Activated CD4-positive, alpha-beta T cell treated with anti-CD3 and anti-CD28 coated beads, Interleukin-2, amount 50 U/mL, for 4 hours (primary cell): ENCODE measurements at places on chromosomes 2 and 18.

- DNase-seq = no peak
Observed at GRCh38 chr2:234198976-234199375, 148.5 kb downstream of the SPP2 start.

DNA sequence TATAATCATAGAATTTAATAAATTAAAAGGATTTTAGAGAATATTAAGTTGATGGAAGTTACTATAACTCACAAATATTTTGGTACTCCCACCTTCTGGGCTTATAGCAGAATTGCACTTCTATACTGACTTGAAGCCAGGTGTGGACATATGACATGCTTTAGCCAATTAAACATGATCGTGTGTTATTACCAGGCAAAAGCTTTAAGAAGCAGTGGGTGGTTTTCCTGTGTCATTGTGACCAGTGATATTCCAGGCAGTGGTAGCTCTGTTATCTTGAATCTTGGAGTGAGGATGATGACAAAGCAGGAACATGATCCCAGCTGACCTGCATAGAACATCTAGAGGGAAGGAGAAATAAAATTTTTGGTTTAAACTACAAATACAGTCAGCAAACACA is 370.9 kb upstream of the ZEB2 start:
- DNase-seq = no peak

GRCh38 chr18:73711256-73711655 is 436.4 kb downstream of the FBXO15 start:
- no peak for DNase-seq

- DNase-seq = no peak
Observed at GRCh38 chr18:75253043-75253442, 42.4 kb downstream of the TSHZ1 start.

- DNase-seq = no peak
Observed at GRCh38 chr2:75309596-75310463, 110.5 kb upstream of the TACR1 start.

- DNase-seq = no peak
Observed at GRCh38 chr18:78503129-78503528, 476.5 kb upstream of the SALL3 start.

- DNase-seq = no peak
Observed at GRCh38 chr2:97728091-97728731, 14.8 kb downstream of the ZAP70 start.

DNA sequence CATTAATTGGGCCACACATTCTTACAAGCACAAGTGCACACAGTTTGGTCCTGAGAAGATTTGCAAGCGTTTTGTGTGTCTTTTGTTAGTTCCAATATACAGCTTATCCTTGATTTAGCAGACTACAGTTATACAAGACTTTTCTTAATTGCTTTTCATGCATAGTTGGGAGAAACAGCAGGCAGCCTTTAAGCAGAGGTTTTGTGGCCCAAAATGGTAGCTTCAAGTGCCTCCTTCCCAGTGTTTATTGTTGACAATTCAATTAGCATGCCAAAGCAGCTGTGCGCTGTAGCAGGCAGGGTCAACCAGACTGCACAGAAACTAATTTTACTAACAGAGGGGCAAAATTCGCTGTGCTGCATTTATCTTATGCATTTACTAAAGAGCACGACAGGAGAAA is 47.5 kb downstream of the FRZB start:
- DNase-seq = no peak

DNA sequence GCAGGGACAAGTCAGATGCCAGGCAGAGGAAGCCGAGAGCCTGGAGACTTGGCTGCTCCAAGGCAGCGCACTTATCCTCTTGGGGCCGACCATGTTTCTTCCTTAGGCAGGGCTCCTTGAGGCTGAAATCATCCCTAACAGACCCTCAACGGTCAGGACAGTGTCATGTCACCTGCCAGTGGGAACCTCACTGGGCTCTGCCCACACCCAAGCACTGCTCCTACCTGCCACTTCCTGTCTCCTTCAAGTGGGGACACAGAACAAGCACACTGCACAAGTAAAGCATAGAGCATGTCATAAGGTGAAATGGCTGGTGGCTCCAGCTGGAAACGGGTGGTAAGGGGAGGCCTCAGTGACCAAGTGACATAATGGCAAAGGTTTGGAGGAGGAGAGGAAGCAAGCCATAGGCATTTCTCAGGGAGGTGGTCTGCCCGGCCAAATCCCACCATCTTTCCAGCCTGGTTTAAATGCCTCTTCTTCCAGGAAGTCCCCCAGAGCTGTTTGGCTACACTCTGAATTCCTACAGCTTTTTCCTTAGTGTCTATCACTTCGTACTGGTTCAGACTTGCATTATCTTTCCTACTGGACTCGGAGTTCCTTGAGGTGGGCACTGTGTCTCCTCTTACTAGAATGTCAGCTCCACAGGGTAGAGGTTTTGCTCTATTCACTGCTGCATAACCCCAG is 7.3 kb upstream of the ATOH8 start:
- no peak for DNase-seq

DNA sequence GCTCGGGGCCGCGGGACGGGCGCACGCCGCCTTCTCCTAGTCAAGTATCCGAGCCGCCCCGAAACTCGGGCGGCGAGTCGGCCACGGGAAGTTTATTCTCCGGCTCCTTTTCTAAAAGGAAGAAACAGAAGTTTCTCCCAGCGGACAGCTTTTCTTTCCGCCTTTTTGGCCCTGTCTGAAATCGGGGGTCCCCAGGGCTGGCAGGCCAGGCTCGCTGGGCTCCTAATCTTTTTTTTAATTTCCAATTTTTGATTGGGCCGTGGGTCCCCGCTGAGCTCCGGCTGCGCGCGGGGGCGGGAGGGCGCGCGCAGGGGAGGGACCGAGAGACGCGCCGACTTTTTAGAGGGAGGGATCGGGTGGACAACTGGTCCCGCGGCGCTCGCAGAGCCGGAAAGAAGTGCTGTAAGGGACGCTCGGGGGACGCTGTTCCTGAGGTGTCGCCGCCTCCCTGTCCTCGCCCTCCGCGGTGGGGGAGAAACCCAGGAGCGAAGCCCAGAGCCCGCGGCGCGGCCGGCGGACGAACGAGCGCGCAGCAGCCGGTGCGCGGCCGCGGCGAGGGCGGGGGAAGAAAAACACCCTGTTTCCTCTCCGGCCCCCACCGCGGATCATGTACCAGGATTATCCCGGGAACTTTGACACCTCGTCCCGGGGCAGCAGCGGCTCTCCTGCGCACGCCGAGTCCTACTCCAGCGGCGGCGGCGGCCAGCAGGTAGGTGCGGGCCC is 617 bp downstream of the FOSL2 start:
- DNase-seq = peak; percentile 50

GRCh38 chr2:171939743-171940071 is 17.4 kb downstream of the HAT1 start:
- DNase-seq = no peak

- DNase-seq = no peak
Observed at GRCh38 chr18:59189008-59189407, 30.9 kb upstream of the GRP start.

- no peak for DNase-seq
Observed at GRCh38 chr18:42950732-42951131, 164.8 kb downstream of the RIT2 start.

- DNase-seq = no peak
Observed at GRCh38 chr2:234394450-234394849, 102.4 kb downstream of the ARL4C start.

GRCh38 chr2:144489315-144489916 is 30.5 kb downstream of the ZEB2 start:
- no peak for DNase-seq

GRCh38 chr2:107195631-107196030 is 309.7 kb upstream of the ST6GAL2 start:
- no peak for DNase-seq

GRCh38 chr2:238496756-238497609 is 70.3 kb downstream of the ASB1 start:
- no peak for DNase-seq

GRCh38 chr2:11498543-11499034 is 32.6 kb upstream of the E2F6 start:
- DNase-seq = no peak

- no peak for DNase-seq
Observed at GRCh38 chr2:95082477-95082876, 39.1 kb downstream of the MRPS5 start.

DNA sequence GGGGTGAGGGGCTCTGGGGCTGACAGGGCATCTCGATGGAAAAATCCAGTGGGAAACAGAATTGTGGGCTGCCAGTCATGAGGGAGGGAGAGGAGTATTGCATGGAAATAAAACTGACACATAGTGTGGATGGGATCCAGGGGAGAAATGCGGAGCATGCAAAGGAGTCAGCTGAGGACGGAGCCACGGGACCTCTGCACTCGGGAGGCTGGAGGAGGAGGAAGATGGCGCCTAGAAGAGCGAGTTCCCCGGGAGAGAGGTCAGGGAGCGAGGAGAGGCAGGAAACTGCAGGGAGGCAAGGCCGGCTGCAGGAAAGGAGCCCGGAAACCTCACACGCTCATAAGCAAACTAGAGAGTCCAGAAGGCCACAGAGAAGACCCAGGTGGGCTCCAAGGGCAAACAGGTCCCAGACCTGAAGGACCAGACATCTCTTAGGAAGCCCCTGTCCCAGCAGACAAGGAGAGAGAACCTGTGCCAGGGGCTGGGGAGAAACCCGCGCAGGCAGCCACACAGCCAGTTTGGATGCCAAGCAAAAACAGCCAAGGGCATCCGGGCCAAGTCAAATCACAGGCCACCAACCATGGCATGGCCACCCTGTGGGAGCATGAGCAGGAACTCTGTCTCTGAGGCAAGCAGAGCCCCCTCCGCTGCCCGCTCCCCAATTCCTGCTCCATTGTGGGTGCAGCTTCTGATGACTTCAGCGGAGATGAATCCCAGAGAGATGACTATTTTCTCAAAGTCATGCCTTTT is 218.8 kb upstream of the ID2 start:
- no peak for DNase-seq

DNA sequence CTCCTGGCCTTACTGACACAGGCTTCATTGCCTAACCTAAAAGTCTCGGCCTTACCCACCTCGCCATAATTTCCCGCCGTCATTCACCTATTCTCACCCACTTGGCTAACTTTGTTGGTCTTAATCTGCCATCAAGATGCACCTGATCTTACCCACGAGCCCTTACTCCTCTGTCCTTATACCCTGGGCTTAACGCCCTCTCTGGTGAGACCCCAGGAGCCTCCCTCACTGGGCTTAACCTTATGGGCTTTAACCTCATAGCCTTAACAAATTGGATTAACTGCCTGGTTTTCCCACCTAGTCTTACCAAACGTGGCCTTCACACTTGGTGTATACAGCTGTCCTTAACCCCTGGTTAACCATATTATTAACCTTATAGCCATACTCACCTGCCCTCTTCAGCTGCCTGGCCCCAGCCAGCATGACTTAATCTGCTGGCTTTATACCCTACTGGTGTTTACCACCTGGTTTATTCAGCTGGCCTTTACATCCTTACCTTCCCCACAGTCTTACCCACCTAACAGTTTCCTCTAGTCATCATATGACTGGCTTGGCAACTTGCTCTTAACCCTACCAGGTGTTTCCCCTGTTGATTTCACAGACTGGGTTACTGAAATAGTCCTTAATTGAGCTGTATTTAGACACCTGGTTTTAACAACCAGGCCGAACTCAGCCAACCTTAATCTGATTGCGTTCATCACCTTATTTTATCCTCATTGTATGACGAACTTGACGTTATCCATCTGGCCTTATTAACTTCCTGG is 132.0 kb upstream of the ZSWIM2 start:
- no peak for DNase-seq

- DNase-seq = no peak
Observed at GRCh38 chr2:98357849-98358248, 11.6 kb downstream of the CNGA3 start.

GRCh38 chr2:71788601-71789240 is 335.4 kb downstream of the DYSF start:
- DNase-seq = no peak

DNA sequence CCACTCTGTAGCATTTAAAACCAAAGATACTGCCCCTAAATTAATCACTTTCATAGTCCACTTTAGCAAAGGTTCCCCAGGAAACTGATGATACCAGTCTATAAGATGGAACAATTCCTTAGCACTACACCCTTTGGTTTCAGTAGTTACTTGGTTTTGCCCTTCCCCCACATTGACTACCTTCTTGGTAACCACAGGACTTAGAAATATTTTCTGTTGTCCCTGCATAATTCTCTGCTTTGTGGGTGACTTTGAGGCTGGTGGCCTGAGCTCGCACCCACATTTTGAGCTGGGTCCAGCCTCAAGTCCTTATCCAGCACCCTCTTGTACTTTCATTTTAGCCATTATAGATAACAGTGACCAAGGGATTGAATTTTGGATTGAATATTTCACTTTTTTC is 23.1 kb downstream of the ELP2 start:
- no peak for DNase-seq

DNA sequence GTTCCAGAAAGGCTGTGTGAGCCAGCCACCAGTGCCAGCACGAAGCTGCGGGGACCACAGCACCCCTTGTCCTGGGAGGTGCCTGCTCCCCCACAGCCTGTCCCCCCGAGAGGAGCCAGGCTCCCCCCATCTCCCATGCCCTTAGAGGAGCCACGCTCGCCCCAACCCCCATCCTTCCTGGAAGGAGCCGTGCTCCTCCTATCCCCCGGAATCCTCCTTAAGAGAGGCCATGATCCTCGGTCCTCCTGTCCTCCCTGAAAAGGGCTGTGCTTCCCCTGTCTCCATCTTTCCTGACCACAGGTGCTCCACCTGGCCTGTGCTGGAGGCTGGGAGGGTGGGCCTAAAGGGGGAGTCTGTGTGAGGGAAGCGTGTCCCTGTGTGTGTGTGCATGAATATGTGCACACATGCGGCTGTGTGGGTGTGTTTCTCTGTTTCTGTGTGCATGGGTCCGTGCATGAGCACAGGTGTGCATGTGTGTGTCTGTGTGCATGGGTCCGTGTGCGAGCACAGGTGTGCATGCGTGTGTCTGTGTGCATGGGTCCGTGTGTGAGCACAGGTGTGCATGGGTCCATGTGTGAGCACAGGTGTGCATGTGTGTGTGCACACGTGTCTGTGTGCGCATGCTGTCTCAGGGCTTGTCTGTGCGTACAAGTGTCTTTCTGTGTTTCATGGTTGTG is 80.3 kb downstream of the RTP5 start:
- no peak for DNase-seq

DNA sequence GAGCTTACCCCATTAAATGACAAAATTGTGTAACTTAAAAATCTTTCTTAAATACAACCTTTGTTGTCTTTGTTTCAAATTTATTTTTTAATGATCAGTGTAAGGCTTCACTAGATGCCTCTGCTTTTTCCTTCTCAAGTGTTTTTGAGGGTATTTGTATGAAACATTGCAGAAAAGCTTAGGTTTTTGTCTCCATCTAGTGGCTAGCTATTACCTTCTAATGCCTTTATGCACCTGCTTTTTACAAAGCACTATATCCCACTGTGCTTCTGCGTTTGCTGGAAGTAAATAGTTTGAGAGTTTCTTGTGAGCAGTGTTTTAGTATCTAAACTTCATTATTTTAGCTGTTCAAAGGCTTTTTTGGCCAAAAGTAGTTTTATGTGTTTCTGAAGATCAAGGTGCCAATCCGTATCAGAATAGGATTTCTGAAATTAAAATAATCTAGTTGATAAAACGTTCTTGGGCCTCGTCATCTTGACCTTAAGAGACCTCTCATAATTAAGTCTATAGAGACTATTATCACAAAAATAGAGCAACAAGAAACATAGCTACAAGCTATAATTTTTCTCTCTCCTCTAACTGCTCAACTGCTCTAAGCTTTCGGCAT is 47.0 kb downstream of the IWS1 start:
- no peak for DNase-seq
